ENCODE measurements at places on chromosomes 3 and 15.

GRCh38 chr3:49747792-49748480 is 24.2 kb upstream of the GMPPB start:
- no peak for DNase-seq

- no peak for DNase-seq
Observed at GRCh38 chr15:77392762-77393470, 27.0 kb downstream of the PEAK1 start.

DNA sequence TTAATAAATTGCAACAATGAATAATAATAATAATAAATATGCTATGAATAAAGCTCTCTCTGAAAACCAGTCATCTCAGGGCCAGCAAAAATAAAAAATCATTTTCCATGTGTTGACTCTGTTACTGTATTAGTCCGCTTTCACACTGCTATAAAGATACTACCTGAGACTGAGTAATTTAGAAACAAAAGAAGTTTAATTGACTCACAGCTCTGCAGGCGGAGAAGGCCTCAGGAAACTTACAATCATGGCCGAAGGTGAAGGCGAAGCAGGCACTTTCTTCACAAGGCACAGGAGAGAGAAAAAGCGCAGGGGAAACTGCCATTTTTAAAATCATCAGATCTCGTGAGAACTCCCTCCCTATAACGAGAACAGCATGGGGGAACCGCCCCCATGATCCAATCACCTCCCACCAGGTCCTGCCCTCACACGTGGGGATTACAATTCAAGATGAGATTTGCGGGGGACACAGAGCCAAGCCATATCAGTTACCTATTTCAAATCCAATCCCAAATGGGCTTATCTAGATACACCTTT is 224.1 kb downstream of the IGSF11 start:
- DNase-seq: no peak

DNA sequence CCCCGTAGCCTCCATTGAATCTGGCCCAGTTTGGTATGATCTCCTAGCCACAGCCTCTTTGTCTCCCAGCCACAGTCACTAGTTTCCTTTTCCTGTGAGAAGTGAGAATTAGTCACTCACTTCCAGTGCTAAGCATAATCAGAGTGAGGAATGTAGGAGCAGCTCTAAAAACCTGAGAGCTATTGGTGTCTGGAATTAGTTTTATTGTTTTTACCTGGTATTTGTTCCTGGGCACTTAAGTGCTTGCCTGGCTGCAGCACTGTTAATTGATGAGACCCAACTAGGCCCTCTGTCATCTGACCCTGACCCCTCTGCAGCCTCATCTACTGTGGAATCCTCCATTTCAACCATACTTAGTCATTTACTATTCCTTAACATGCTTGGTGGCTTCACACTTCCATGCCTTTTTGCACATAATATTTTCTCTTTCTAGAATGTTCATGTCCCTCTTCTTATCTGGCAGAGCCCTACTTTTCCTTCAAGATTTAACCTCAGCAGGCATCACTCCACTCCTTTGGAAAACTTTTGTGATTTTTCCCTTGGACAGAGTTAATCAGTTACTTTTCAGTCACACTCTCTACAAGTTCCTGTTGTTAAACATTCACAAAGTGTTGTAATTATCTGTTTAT is 48.8 kb downstream of the PDE8A start:
- DNase-seq: no peak

GRCh38 chr3:72398781-72399180 is 449.5 kb downstream of the SHQ1 start:
- no peak for DNase-seq

DNA sequence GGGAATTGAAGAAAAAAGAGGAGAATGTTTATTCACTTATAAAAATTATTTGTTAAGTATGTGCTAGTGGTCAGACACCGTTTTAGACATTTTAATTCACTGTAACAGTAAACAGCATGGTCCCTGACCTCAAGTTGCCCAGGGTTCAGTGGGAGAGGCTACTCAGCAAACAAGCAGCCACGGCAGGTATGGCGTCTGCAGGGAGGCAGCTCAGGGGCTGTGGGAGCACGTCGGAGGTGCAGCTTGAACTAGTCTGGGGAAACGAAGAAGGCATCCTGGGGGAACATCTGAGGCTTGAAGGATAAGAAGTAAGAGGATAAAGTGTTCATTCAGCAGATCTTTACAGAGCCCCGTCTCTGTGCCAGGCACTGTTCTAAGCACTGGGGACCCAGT is 66.0 kb downstream of the CRTC3 start:
- DNase-seq: no peak

DNA sequence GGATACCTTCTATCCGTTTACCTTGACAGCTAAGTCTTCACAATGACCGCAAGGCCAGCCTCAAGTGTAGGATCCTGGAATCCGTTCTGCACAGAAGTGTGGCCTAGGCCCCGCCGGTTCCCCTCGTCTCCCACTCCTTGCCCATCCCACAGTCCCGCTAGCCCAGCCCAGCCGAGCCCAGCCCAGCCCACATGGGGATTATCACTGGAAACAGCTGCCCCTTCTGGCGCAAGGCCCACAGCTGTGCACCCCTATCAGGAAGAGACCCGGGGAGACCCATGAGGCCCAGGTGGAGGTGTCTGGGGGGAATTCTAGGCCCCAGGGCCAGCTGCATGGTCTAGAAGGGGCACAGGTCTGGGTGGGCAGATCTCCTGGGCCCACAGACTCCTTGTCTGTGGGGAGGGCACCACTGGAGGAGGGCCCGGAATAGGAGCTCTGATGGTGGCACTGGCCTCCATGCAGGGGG is 27.9 kb upstream of the KLF13 start:
- DNase-seq: no peak

DNA sequence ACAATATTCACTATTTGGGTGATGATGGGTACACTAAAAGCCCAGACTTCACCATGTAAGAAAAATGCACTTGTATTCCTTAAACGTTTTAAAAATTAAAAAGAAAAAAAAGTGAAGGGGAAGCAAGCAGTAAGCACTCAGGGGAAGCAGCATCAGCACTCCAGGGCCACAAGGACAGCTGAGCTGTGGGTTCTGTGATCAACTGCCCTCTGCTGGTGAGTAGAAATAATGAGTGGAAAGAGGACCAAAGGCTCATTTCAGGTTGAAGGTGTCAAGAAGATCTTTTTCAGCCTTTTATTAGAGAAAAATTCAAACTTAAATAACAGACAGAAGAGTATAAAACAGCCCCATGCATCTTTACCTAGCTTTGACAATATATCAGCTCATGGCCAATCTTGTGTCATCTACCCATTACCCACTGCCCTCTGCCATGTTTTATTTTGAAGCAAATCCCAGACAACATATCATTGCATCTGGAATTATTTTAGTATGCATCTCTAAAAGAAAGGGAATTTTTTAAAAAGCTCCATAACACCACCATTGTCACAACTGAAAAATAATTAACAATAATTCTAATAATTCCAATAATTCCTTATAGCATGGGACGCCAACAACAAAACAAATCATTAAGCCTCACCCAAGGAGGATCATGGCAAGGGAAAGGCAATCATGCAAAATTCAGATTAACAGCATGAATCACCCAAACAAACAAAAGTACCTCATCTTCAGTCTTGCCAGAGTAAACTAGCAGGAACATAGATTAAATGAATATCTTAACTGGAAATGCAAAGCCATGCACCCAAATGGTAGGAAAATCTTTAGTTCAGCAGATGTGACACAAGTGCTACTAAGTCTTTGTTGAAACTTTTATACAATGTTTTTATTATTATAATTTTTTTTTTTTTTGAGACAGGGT is 42.5 kb downstream of the TAMM41 start:
- DNase-seq: no peak

GRCh38 chr3:11716573-11717290 is 73.0 kb upstream of the VGLL4 start:
- no peak for DNase-seq

GRCh38 chr3:184786280-184786941 is 25.6 kb upstream of the VPS8 start:
- DNase-seq: no peak

GRCh38 chr3:68666429-68667136 is 265.8 kb downstream of the TAFA4 start:
- DNase-seq: no peak
